Substantia nigra (tissue), 51 donors: ENCODE measurements at places on chromosomes 3 and 15.

- DNase-seq, result no peak
Measured at GRCh38 chr3:157566596-157566995, 63.4 kb upstream of the VEPH1 start.

DNA sequence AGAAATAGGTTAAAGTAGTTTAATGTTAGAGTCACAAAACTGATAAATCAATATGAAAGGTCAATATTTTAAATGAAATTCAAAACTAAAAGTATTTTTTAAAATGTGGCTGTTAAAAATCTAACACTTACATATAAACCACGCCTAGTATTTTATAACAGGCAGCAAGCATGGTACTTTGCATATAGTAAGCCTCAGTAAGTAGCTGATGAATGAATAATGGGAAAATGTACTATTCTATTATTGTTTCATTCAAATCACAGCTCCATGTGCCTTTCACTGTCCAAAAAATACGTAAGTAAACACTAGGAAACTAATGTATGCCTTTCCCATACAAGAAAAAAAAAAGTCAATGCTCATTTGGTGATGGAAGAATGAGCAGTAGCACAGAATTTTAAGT, 17.8 kb downstream of the CCDC39 start:
- DNase-seq, result no peak

DNA sequence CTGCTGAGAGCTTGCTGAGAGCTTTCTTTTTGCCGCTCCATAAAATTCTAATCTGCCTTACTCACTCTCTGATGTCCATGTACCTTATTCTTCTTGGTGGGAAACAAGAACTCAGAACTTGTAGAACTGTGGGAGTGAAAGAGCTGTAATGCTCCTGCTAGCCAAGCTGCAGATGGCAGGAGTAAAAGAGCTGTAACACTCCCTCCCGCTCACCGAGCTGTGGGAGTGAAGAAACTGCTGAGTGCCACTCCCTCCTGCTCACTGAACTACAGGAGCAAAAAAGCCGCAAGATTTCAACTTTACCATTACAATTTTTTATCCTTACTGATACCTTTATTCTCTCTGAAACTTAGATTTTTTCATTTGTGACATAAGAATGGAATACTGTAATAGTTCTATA, 199.1 kb downstream of the SI start:
- no peak for DNase-seq

GRCh38 chr3:19171794-19172193, 23.5 kb downstream of the KCNH8 start:
- no peak for DNase-seq

DNA sequence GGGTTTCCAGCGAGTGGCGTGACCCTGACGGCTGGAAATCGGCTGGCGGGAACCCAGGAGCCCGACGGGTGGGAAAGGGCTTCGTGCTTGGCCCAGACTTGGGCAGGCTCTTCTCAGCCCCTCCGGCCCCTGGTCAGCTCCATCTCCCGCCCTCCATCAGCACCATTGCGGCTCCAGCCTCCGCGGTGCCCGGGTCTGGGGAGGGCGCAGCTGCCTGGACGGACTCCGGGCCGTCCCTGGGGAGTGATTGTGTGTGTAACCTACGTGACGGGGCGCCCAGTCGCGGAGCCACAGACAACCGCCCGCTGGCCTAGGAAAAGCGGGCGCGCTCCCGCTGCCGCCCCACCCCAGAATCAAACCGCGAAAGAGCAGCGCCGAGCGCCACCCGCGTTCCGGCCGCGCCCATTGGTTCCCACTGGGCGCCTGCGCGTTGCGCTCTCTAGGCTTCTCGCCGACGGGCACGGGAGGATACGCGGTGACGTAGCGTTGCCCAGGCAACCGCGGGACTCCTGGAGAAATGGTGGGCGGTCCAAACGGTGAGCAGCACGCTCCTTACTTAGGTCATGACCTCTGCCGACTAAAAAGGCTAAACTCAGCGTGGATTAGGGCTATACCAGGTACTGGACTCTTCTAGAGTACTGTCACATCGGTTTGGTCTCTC, at the start of gene CFAP20DC:
Gene CFAP20DC (minus strand): TSS at position 355 of the 661 bp plus-strand sequence. CDS start 394 bp downstream, outside the sequence.
- DNase-seq, result peak; percentile 9

DNA sequence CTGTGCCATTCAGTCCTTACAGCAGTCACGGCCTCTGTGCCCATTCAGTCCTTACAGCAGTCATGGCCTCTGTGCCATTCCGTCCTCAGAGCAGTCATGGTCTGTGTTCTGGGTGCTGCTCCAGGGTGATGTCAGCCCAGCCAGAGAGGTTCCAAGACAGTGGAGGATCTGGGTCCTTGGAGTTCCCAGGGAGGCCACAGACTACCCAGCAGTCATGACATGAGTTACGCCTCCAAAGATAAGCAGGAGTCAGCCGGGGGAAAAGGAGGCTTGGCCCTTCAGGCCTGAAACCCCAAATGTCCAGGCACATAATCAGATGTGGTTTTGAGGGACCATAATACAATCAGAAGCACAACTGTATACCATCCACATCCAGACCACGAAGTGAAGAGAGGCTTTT, 115.7 kb downstream of the ADAMTS17 start:
- DNase-seq, result no peak

DNA sequence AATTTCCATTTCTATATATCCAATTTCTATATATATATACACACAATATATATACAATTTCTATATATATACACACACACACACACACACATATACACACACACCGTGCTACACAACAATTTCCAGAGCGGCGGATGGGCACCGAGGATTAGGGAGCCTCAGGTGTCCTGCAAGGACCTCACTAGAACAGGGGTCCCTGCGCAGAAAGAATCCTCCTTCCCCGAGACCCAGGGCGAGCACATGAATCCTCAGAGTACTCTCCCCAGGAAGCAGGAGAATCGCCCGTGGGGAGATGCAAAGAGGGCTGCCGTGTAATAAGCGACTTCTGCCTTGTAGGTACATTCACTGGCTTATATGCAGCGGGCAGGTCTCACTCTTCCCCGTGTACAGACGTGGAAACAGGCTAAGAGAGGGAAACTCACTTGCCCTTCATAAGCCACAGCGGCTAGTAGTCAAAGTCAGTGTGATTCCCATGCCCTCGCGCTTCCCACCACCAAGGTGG, 467 bp downstream of the PIF1 start:
- no peak for DNase-seq

GRCh38 chr3:71185733-71186455, 397.6 kb downstream of the FOXP1 start:
- no peak for DNase-seq

- no peak for DNase-seq
Measured at GRCh38 chr15:43125100-43125661, 8.2 kb upstream of the TMEM62 start.

DNA sequence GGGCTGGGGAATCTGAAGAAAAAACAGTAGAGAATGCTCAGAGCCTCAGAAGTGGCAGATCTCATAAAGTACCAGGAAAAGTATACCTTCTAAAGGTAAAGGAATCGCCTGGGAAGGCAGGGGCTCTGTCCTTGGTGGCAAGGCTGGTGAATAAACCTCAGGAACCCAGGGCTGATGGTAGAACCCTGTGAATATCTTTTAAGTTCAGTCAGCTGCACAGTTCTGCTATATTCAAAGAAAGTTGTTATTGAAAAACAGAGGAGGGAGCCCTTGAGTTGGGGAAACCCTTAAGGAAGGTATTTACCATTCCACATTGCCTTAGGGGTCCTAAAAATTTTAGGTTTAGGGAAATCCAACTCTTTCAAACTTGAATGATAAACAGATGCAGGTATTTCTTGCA, 31.2 kb downstream of the ZPLD1 start:
- no peak for DNase-seq

DNA sequence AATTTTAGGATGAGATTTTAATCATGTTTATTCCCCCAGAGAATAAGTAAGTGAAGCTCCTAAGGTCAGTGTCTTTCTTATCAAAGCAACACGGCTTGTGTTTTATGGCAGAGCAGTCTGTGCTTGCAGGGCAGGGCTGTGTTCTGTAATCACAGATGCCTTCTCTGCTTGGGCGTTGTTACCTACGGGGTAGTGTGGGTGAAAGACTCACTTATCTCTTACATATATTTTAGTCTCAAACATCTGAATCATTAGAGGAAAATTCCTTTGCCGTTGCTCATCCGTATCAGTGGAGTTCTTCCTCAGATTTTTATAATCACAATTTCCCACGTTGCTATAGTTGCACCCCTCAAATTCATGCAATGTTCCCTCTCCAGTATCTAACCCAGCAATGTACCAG, 271.7 kb upstream of the MEIS2 start:
- DNase-seq, result no peak

DNA sequence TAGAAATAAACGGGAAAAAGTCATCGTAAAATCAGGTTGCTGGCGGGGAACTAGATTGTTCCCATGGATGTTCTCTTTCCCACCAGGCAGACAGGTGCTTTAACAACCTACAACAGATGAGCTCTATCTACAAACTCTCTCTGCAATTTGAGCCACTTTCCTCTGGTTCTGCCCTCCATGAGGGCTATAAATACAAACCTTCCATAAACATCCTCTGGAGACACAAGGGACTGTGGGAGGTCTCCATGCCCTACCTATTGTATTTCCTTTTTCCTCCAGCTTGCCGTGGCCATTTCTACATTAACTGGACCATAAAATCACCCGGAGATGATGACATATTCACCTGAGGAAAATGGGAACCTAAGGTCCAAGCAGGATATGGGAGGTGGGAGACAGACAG, 151.1 kb downstream of the GABRB3 start:
- no peak for DNase-seq

DNA sequence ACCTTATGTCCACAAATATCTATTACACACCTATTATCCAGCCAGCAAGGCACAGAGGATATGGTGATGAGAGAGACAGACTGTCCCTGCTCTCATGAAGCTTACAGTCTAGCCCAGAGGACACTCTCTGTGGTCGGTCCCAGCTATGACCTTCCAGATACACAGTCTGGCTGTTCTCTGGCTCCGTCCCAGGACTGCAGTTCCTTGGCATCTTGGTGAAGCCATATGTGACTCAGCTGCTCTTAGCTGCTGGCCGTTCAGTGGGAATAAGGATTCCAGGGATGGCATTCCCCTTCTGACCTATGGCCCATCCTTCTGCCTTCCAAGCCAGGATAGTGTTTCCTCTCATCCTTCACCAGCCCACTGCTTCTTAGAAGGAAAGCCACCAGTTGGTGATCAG, 30.8 kb downstream of the MEX3B start:
- DNase-seq, result no peak

DNA sequence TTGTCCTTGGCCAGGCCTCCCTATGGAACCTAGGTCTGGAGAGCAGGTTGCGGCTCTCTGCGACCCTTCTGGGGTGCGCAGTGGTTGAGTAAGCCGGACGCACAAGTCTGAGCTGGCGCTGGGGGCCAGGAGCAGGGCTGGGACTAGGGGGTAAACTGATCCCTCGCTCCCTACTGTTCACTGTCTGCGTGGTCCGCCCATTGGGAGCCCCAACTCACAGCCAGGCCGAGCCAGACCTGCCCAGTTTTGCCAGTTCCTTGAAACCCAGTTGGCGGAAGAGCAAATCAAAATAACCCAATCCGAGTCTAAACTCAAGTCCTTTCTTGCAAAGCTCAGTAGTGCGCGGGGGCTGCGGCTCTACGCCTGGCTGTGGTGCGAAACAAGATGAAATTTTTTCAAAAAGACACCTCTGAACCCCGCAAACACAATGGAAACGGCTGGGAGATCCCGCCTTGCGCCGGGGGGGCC, 17.5 kb downstream of the RGMA start:
- no peak for DNase-seq

DNA sequence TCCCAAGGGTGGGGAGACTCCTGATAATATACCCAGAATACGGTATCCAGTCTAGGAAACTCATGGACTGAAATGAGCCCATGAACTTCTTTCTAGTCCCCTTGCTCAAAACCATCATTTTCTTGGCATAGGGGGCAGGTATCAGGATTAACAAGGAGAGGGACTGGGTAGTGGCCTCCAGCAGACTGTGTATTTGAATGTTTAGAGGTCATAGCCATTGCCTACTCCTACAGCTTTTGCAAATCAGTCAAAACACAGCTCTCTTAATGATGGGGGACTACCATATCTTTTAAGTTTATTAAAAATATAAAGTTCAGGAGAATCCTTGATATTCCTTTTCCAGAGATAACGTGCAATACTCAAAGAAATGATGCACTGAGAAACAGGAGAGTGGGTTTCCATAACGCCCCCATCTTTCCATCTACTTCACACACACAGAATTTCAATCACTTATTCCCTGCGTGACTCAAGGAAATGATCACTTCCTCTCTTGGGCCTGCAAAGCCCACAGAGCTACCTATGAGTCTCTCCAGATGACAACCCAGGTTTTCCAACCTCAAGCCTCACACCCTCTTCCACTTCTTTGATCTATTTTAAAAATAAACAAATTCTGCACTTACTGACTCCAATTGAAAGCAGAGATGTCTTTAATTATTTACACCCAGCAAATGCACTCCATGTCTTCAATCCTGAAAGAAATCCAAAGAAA, 584.0 kb upstream of the LMCD1 start:
- DNase-seq, result no peak

DNA sequence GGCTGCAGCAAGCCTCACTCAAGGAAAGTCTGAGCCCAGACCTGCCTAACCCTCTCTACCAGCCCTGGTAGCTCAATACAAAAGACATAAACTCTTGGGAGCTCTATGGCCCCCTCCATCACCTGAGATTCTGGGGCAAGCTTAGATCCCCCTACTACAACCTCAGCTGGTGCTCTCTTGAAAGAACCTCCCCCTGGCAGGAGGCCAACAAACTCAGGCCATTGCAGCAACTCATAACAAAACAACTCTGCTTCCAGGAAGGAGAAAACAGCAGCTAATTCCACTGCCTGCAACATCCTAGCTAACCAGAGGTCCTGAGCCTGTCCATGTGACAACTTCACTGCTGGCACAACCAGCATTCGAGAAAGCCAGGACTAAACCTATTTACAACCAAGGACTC, 169.2 kb downstream of the ROBO1 start:
- no peak for DNase-seq
